ENCODE measurements at places on chromosomes 7 and 10. TPM values are rescaled to one million over a fixed set of nuclear protein-coding genes. Genes with fewer than 3 reads are reported as not detected.

Gene LLCFC1
- not detected for total RNA-seq

Gene ARHGAP21
- 34.7 TPM for total RNA-seq

Gene C10orf53
- not detected for total RNA-seq

Gene COL26A1
- 0.16 TPM for total RNA-seq

Gene TRIL
- 0.07 TPM for total RNA-seq

Gene PRKAR2B
- total RNA-seq, result 4.0 TPM

Gene COL13A1
- 5.2 TPM for total RNA-seq

Gene ZC3HAV1L
- total RNA-seq, result 0.75 TPM

Gene HOXA10
- total RNA-seq, result 0.82 TPM

Gene DPP6
- total RNA-seq, result not detected

Gene AMZ1
- 0.27 TPM for total RNA-seq

Gene GRK5
- total RNA-seq, result 37.6 TPM

Gene CLCN1
- 0.19 TPM for total RNA-seq

Gene TEX47
- total RNA-seq, result not detected

Gene SLC13A4
- total RNA-seq, result not detected

Gene UNCX
- not detected for total RNA-seq

Data from natural killer cell (primary cell).